ENCODE measurements at places on chromosomes 16 and 17.

- no peak for DNase-seq
Measured at GRCh38 chr17:41813152-41813680, 412 bp downstream of the FKBP10 start.

- no peak for DNase-seq
Measured at GRCh38 chr17:70134777-70135176, 34.6 kb upstream of the KCNJ2 start.

GRCh38 chr17:82495844-82496528, 23.5 kb upstream of the FOXK2 start:
- DNase-seq, result no peak

DNA sequence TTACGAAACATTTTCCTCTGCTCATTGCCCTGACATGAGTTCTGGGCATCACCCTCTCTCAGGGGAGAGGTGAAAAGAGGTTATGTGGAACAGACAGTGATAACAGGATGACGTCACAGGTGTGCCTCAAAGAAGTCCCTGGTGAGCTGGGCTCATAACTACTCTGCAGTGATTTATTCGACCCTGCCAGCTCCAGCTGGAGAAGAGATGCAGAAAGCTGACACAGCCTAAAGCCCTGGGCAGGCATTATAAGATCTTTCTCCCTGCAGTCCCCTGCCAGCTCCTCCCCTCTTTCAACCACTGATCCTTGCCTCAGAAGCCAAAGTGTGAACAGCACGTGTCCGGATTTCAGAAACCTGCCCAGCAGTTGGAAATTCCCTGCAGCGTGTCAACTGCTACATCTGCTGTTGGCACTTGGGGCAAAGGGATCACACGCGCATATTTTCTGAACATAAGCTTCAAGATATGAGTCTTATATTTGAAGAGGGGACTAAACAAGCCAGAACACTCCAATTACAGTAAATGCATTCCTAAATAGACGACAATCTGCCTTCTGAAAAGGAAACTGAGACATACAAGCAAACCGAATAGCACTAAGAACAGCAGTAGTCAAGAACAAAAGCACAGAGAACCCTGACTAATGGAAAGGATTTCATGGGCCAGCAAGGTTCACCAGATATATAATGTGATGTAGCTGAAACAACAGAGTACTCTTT, 80.5 kb downstream of the SMG6 start:
- DNase-seq, result no peak

- no peak for DNase-seq
Measured at GRCh38 chr17:3904501-3904900, 11.6 kb upstream of the CAMKK1 start.

DNA sequence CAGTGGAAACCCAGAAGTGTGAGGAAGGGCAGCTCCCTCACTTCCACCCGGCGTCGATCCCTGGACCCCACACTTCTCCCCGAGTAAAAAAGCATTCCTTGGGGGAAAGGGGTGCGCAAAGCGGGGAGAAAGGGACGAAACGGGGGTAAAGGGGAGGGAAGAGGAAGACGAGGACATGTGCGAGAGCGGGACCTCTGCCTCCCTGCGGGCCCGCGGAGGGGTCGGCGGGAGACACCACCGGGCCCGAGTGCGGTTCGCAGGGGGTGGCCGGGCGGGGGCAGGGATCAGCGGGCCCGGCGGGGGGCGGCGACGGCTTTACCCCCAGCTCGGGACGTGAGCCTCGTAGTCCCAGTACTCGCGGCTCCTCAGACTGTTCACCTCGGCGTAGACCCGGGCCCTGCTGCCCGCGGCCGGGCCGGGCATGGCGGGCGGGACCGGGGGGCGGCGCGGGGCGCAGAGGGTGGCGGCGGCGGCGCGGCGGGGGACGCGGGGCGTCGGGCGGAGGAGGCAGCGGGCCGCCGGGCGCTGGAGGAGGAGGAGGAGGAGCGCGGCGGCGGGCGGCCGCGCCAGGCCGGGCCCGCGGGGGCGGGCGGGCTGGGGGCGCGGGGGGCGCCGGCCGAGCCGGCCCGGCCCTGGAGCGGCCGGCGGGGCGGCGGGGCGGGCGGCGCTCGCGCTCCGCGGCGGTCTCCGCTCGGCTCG, 443 bp downstream of the CSNK2A2 start:
- no peak for DNase-seq

DNA sequence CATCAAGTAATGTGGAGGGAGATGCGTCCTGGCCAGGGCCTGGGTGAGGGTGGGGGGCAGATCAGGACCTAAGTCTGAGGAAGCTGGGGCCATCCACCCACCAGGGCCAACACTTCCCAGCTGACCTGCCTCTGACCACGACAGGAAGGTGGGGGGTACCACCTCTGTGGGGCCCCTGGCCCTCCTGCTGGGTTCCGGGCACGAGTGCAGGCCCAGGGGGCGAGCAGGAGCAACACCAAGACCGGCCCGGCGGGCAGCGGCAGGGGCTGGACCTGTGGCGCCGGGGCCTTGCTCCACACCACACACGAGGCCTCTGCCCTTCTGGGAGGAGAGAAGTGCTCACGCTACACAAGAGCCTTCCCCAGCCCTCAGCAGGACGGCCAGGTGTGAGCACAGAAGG, 13.3 kb downstream of the PDIA2 start:
- DNase-seq, result no peak

GRCh38 chr17:62739645-62740388, 68.3 kb downstream of the MARCHF10 start:
- DNase-seq, result no peak

DNA sequence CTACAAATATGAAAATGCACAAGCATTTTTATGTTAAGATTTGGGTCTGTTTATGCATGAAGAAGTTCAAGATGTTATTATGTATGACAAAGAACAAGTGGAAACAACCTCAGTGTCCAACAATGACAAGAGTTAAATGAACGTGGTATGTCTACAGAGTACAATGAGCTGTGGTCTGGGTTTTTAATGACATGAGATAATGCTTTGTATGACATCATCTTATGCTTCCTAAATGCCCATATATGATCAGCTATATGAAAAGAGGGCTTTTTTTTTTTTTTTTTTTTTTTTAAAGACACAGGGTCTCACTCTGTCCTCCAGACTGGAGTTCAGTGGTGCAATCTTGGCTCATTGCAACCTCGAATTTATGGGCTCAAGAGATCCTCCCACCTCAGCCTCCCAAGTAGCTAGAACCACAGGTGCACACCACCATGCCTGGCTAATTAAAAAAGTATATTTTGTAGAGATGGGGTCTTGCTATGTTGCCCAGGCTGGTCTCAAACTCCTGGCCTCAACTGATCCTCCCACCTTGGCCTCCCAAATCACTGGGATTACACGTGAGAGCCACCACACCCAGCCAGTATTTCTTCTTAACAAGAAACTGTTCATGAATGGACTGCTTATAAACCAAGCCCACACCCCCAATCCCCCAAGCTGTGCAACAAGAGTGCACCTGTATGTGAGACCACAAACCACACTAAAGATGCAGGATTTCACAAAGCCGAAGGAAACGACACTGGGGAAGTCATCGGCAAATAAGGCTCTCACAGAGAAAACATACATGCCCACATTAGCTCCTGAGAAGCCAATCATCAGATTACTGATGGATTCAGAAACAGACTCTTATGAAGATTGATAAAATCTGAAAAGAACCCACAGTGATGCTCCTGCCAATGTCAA, 114.5 kb downstream of the CPPED1 start:
- DNase-seq, result no peak

DNA sequence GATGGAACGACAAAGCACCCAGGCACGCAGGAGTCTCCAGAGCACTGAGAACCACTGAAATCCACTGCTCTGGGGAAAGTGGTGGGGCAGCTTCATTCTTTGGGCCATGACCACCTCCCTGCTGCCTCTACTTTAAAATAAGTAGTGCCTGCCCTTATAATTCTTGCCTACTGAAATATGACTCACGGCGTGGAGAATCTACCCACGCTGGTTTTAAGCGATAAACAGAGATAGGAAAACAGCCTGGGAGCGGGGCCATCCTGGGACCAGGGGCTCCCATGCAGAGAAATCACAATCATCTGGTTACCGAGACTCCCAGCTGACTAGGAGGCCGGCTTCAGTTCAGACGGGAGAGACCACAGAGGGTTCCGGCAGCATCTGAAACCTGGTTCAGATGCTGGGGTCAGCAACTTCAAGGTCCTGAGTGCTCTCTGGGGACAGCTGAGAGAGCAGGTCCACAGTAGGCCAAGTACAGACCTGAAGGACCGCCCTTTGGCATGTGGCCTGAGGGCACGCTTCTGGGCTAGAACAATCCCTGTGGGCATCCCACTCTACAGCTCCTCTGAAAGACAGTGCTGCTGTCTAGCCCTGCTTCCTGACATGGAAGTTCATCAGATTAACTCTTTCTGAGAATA, 8.6 kb upstream of the DHRS13 start:
- DNase-seq, result no peak

DNA sequence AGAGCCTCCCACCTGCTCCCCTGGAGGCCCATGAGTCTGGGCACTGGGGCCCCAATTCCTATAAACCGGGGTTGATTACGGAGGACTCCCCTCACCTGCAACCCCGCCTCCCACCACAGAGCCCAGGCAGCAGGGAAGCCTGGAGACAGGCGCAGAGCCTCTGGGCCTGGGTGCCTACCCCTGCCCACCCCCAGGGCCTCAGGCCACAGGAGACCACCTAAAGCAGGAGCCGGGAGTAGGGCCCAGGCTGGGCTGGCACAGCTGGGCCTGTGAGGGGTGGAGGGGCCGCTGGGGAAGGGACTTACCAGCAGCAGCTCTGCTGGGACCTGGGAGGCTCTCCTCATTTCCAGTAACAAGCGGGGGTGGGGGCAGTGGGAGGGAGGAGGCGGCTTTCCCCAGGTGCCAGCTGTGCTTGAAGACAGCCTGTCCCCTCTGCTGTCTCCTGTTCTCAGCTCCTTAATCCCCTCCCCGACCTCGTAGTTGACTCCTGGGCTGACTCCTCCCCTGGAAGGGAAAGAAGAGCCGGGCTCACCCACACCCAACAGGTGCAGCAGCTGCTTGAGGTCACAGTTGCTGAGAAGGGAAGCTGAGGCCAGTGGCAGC, 46.8 kb downstream of the TMEM235 start:
- DNase-seq, result no peak

GRCh38 chr16:7376227-7376626, 43.6 kb downstream of the RBFOX1 start:
- no peak for DNase-seq

GRCh38 chr16:50692999-50693781, at the start of gene NOD2:
Gene NOD2 (plus strand): TSS chr16:50693606. CDS start chr16:50699496, 5,890 bp downstream.
- DNase-seq, result no peak

DNA sequence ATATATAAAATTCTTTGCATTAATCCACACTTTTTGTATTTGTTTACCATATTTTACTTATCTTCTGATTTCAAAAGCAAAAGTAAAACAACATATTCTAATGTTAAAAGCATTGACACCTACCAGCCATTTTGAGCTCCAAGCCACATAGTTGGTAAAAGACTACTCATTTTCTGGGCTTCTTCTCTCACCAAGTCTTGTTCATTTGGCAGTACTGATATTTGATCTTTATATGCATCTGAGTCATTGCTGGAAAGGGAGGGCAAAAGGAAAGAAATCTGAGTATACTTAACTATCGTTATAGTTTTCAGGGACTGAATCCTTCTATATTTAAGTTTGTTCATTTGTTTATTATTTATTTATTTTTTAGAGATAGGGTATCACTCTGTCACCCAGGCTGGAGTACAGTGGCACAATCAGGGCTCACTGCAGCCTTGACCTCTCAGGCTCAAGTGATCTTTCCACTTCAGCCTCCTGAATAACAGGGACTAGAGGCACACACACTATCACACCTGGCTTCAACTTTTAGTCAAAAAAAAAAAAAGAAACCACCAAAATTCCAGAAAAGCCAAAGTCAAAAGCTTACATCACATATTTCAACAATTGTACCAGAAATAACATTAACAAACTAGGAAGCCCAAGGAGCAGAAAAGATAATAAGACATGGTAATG, 121.0 kb upstream of the TOB1 start:
- DNase-seq, result no peak

GRCh38 chr16:74563828-74564263, 43.1 kb downstream of the GLG1 start:
- peak; percentile 4 for DNase-seq

- no peak for DNase-seq
Measured at GRCh38 chr16:77975942-77976341, 46.4 kb upstream of the CLEC3A start.

DNA sequence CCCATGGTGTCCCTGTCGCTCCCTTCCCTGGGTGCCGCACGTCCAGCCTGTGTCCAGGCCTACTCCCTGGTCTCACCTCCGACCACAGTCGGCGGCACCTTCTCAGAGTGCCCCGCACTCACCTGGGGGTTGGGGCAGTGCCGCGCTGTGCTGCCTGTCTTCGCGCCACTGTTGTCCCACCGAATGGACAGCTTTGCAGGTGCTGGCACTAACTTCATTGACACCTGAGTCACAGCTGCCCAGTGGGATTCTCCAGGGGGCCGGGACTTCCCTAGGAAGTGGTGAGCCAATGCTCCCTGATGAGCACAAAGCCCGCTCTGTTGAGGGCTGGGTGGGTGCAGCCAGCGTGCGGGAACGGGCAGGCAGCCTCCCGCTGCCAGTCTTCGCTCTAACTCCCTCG, 24.3 kb upstream of the DBNDD1 start:
- no peak for DNase-seq

DNA sequence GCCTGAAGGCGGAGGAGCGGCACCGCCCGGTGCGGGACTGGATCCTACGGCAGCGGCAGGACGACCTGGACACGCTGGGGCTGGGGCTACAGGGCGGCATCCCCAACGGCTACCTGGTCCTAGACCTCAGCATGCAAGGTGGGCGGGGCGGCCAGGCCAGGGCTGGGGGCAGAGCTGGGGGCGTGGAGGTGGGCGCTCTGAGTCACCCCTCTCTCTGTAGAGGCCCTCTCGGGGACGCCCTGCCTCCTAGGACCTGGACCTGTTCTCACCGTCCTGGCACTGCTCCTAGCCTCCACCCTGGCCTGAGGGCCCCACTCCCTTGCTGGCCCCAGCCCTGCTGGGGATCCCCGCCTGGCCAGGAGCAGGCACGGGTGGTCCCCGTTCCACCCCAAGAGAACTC, 7.9 kb downstream of the MSLN start:
- no peak for DNase-seq

GRCh38 chr17:56798916-56799315, 34.8 kb downstream of the C17orf67 start:
- no peak for DNase-seq

DNA sequence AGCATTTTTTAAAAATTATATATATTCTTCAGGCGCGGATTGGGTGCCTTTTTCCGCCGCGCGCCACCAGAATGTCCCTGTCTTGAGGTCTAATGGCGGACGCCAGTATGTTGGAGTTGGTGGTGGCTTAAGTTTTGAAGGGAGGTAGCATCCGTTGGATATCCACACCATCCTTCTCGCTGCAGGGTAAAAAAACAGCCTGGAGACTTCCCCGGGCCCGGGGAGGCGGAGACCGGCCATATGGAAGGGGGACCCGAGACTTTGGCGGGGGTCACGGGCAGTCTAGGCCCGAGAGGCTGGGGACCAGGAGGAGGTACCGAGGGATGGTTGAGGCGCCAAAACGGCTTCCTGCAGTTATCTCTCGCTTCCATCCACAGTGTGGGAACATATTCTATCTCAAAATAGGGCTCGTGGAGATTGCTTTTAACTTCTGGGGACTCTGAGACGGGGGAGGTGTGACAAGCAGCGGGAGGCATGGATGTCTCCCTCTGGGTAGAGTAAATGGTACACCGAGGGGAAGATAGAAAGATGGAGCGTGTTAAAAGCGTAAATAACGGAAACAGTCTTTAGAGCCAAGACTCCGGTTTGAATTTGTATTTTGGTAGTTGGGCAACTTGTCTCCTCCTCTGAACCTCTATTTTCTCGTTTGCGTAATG, at the start of gene SF3B3:
Gene SF3B3, plus strand, starts transcription at position 74 of the 656 bp plus-strand sequence. CDS start 2,841 bp downstream, outside the sequence.
- no peak for DNase-seq

- DNase-seq, result no peak
Measured at GRCh38 chr16:56617212-56618085, 8.1 kb upstream of the MT1E start.

GRCh38 chr17:28828294-28829040, 14.1 kb downstream of the FAM222B start:
- no peak for DNase-seq

Data from thoracic aorta (tissue), 2 donors.